ENCODE measurements at places on chromosomes 4 and X.
A peak's percentile ranks its signal among the peaks of the same experiment; 100 is the strongest.

GRCh38 chrX:123961268-123962005, at the start of gene STAG2:
Gene STAG2, plus strand, starts transcription at chrX:123961706. Its CDS starts 60,922 bp downstream, at chrX:124022628.
- DNase-seq: no peak

- no peak for DNase-seq
These were observed at the start of gene DUSP21 for GRCh38 chrX:44843753-44844152. Gene DUSP21, plus strand, starts transcription at chrX:44844021. Its CDS starts 112 bp downstream, at chrX:44844133.

GRCh38 chrX:149003863-149004660, 501.0 kb downstream of the IDS start:
- no peak for DNase-seq

- DNase-seq: no peak
These were observed 9.7 kb upstream of the TMEM165 start for GRCh38 chr4:55386073-55386472.

DNA sequence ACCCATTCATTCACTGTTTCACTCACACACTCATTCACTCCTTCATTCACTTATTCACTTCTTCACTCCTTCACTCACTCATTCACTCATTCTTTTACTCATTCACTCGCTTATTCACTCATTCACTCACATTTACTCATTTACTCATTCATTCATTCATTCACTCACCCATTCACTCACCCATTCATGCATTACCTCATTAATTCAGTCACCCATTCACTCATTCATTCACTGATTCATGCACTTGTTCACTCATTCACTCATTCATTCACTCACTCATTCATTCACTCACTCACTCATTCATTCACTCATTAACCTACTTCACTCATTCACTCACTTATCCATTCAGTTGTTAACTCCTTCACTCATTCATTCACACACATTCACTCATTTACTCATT, 70.8 kb downstream of the STK32B start:
- DNase-seq: no peak

- no peak for DNase-seq
These were observed 379.5 kb upstream of the MAD2L1 start for GRCh38 chr4:120446051-120446567.

DNA sequence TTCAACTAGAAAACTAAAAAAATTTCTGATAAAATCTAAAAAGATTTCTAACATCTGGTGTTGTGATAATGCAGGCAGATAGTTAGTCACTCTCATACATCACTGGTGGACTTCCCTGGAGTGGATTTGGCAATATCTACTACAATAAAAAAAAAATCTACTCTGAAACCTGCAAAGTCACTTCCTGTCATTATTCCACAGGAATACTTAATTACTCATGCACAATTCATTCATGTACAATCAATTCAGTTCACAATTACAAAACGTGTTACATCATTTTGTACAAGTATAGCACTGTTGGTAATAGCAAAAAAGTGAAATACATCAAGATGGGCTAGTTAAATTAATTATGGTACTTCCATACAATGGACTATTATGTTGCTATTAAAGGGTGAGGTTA, 16.5 kb upstream of the RHOH start:
- no peak for DNase-seq

DNA sequence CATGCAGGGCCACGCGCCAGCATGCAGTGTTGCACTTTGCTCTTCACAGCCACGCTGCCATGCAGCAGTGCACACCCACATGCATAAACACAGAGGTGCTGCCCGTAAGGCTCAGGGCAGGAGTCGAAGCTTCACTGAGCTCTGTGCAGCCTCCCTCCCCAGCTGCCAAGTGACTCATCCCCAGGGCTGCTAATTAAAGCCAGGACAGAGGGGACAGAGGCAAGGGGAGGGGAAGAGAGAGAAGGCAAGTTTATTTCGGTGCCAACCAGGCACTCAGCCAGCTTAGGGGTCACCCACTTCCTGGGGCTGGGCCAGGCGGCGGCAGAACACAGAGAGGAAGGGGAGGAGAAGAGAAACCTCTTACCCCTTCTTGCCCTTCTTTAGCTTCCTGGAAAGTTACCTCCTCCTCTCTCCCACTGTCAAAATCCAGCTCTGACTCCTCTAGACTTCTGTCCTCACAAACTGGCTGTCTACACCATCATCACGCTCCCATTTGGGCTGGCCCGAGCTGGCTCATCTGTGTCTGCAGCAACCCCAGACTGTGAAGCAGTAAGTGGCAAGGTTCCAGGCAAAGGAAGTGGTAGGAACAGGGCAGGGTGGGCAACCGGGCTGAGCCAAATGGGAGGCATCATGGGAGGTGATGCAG, 6.2 kb upstream of the IQSEC2 start:
- no peak for DNase-seq

DNA sequence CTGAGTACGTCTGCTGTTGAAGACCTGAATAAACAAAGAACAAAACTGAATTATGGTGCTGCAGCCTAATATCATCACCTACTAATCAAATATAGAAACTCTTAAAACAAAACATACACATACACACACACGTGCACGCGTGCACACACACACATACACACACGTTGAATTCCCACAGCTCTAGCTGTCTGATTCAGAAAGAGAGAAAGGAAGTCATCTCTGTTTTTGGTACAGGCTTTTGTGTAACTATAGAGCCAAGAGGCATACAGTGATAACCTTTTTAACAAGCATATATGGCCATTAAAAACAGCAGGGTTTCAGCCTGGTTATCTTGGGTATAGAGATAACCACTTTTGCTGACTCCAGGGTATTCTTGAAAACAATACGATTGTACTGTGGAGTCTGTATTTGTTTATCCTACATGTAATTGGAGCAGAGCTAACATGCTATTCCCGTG, 823.2 kb downstream of the CCSER1 start:
- DNase-seq: no peak

DNA sequence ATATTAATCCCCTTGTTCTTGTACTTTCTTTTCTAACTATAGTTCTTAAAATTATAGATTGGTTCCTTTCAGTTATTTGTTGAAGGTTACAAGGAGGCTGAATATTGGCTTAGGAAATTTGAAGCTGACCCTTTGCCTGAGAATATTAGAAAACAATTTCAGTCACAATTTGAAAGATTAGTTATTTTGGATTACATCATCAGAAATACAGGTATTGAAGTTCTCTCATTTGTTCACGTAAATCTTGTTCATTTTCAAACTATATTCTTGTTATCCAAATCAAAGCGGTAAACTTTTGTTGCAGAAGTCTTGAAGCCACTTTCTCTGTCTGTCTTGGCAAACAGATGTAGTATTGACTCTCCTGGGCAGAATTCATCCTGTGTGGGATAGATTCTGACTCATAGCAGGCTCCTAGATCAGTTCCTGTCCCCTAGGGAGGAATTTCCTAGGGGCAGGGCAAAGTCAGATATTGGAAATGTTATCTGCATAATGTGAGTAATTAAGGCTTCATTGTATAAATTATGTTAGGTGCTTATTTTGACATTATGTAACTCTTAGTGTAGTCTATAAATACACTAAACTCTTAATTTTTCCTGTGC, 25.2 kb downstream of the PI4K2B start:
- no peak for DNase-seq

GRCh38 chrX:28609917-28610613, 22.8 kb downstream of the IL1RAPL1 start:
- no peak for DNase-seq

GRCh38 chrX:119692191-119693039, 553 bp downstream of the SEPTIN6 start:
- no peak for DNase-seq

GRCh38 chrX:136417806-136418205, 69.9 kb upstream of the BRS3 start:
- DNase-seq: no peak

- DNase-seq: no peak
These were observed 16.7 kb upstream of the KLF3 start for GRCh38 chr4:38647101-38647819.

DNA sequence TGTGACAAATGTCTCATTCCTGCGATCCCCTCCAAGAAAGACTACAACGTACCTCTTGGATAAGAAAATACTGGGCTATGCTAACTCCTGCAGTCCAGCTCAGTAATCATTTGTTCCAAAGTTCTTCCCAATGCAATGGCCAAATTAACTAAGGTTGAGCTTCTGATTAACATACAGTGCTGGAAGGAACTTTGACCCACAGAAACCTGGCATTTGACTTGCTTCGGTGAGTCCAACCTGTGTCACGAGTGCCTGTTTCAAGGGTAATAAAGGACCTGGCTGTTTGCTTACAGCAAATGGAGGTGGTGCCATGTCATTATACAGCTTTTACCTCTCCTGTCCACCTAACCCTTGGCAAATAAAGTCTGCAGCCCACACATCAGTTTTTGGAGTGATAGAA, 83.2 kb downstream of the RBM47 start:
- no peak for DNase-seq

DNA sequence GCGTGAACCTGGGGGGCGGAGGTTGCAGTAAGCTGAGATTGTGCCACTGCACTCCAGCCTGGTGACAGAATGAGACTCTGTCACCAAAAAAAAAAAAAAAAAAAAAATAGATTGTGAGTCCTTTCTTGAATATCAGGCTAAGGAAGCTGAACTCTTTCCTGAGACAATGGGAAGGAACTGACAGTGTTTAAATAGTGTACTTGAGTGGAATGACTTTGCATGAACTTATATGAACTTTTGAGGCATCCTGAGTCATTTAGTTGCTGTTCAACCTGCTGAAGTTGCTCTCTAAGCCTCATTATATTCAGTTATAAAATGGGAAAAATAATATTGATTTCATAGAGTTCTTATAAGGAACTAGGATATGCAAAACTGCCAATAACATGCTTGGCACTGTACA, 79.3 kb upstream of the LIMCH1 start:
- no peak for DNase-seq

- DNase-seq: peak; percentile 5
These were observed 29.5 kb upstream of the MAP3K15 start for GRCh38 chrX:19544693-19545305.

DNA sequence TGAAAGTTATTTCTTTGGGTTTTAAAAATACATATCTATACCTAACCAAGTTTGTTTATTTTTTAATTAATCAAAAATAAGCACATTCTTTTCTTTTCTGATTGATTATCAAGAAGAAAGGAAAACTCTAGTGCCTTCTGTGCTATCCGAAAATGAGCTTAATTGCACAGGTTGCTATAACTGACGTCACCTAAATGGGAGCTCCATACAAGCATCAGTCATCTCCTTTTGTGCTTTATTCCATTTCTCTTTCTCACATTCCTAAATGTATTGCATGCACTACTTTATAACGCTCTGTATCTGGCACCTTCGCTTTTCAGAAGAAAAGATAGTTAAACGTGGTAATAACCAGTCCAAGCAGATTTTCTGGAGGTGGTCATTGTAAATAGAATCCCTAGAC, 675.0 kb downstream of the STPG2 start:
- no peak for DNase-seq

DNA sequence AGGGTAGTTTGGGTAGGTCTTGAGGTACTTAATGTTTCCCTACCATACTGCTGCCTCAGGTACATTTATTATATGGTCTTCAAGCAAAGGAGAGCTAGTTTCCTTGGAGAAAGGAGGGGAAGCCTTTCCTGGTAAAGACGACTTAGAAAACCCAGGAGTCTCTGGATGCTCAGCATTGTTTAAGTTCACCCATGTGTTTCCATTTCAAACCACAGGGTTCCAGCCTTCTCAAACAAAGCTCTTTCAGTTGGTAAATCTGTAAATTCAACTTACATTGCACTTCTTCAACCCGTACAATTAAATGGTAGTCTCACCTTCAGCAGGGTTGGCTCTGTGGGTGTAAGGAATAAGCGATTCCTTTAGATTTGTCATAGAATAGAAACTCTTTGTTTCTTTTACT, 111.9 kb upstream of the UNC5C start:
- no peak for DNase-seq

DNA sequence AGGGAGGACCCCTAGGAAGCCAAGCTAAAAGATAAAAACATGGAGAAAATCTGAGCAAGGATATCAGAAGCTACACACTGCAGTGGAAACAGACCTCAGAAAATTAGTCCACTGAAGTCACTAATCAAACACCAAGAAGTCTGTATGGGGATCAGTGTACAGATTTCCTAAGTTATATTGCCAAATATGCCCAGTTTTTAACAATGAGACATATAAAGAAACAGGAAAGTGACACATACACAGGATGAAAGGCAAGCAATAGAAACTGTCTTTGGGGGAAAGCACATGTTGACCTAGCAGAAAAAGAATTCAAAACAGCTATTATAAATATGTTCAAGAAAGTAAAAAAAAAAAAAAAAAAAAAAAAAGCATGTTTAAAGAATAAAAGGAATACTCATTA, 153.7 kb downstream of the PPP4R3C start:
- DNase-seq: no peak

- no peak for DNase-seq
These were observed 252.4 kb upstream of the ANKRD50 start for GRCh38 chr4:124964852-124965496.

DNA sequence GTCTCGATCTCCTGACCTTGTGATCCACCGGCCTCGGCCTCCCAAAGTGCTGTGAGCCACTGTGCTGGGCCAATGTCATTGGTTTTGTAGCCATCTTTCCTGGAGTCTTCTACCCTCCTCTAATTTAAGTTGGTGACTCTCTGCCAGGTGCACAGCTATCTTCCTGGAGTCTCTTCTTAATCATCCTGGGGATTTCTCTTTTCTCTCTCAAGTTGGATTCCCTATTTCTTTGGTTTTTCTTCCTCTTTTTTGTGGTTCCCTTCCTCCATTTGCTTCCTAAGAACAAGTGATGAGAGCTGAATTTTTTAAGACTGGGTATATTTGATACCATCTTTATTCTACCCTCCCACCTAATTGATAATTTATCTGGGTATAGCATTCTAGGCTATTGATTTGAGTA, 113.8 kb downstream of the SYNPO2 start:
- DNase-seq: no peak

DNA sequence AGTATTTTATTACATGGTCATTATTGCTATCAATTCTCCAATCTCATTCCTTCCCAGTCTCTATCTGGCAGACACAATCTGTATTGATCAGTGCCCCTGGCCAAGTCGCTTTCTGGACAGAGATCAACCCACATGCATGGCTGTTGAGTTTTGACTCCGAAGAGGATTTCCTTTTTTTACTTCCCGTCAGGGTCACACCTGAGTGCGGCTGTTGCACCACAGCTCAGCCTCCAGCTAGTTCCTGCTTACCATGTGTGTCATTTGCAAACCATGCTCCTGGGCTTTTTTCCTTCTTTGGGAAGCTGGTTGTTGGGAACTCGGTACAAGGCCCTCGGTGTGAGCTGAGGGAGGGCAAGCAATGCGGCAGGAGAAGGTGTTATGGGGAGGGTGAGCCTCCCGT, 11.7 kb downstream of the MAGED2 start:
- DNase-seq: no peak

DNA sequence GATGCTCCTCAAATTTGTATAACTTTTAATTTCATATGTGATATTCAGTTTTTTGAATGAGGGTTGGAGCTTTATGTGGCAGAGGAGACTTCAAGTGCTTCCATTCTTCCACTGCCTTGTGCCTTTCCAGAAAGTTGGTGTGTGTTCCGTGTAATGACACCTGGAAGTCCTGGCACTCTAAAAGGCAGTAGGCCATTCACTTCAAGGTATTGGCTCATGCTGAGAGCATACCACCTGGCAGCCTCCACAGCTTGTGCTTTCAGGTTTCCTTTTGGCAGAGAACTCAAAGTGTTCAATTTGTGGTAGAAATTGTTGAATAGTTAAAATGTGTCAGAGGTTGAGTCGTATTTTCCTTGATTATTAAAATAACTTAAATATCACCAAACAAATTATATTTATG, 49.6 kb downstream of the GRIA2 start:
- no peak for DNase-seq

GRCh38 chr4:107283587-107284559, 247.8 kb upstream of the DKK2 start:
- DNase-seq: peak; percentile 80

All from HS-27A (cell line).